ENCODE measurements at places on chromosomes 4 and X.

DNA sequence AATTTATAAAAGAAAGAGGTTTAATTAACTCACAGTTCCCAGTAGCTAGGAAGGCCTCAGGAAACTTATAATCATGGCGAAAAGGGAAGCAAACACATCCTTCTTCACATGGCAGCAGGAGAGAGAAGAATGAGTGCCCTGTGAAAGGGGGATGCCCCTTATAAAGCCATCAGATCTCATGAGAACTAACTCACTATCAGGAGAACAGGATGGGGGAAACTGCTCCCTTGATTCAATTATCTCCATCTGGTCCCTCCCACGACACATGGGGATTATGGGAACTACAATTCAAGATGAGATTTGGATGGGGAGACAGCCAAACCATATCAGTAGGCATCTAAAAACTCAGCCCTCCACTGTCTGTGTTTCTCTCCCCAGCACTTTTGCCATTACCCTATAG, 22.4 kb downstream of the ANK2 start:
- DNase-seq, result no peak

- no peak for DNase-seq
Measured at GRCh38 chr4:176393306-176394013, 73.7 kb downstream of the SPCS3 start.

- no peak for DNase-seq
Measured at GRCh38 chrX:129726307-129727111, 12.3 kb upstream of the XPNPEP2 start.

GRCh38 chr4:1009542-1010394, 1.7 kb upstream of the FGFRL1 start:
- DNase-seq, result no peak

DNA sequence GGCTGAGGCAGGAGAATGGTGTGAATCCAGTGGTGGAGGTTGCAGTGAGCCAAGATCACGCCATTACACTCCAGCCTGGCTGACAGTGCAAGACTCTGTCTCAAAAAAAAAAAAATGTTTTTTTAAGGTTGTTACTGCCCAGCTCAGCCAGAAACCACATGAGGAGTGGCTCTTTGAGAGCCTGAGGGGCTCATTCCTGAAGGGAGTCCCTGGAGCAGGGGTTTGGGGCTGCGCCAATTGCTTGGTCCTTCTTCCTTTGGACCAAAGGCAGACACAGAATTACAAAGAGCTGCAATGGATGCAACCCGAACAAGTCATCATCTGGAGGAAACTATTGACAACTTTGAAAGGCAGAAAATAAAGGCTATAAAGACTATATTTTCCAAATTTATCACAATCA, 60.6 kb upstream of the WWC2 start:
- DNase-seq, result no peak

DNA sequence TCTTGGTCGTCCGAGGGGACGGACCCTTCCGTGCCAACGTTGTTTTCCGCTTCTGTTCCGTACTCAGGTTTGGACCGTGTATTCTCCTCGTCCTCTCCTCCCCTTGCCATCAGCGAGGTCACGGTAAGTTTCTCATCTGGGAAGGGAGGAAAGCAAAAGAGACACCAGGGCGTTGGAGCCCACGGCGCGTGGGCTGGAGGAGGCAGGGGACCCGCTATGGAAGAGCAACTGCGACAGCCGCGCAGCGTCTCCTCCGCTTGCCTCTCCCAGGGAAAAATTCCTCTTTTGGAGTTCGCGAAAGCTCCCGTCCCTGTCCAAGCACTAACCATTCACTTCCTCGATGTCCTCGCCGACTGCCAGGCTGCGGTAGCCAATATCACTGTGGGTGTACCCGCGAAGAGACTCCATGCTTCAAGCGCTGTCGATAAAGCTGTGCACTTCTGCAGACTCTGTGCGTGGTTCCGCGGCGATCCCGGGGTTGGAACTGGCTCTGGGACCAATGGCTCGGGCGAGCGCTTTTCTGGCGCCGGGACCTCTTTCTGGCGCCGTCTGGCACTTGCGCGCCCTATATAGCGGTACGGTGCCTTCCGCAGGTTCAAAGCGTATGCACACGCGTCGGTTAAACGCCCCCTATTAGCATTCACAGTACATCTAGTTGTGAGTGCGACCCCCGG, at the start of gene ESX1:
ESX1 (minus strand) TSS at position 492 of the 674 bp plus-strand sequence; CDS start at position 408, 84 bp downstream.
- no peak for DNase-seq

- DNase-seq, result no peak
Measured at GRCh38 chr4:147734496-147734895, 2.6 kb downstream of the ARHGAP10 start.

DNA sequence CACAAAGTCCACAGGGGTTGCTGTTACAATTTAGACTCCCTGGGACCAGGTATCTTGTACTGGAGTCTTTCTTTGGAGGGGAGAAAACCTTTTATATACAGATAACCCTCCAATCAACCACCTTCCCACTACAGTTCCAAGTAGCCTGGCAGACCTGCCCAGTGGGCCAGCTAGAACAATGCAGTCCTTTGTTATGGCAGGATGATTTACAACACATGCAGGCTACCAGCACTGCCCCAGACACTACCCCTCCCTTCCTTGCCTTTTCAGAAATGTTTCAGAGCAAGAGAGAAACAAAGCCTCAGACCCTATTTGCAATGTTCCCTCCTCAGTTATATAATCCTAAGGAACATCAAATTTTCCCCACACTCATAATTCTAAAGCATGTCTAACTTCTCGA, 11.1 kb downstream of the RASL11B start:
- no peak for DNase-seq

DNA sequence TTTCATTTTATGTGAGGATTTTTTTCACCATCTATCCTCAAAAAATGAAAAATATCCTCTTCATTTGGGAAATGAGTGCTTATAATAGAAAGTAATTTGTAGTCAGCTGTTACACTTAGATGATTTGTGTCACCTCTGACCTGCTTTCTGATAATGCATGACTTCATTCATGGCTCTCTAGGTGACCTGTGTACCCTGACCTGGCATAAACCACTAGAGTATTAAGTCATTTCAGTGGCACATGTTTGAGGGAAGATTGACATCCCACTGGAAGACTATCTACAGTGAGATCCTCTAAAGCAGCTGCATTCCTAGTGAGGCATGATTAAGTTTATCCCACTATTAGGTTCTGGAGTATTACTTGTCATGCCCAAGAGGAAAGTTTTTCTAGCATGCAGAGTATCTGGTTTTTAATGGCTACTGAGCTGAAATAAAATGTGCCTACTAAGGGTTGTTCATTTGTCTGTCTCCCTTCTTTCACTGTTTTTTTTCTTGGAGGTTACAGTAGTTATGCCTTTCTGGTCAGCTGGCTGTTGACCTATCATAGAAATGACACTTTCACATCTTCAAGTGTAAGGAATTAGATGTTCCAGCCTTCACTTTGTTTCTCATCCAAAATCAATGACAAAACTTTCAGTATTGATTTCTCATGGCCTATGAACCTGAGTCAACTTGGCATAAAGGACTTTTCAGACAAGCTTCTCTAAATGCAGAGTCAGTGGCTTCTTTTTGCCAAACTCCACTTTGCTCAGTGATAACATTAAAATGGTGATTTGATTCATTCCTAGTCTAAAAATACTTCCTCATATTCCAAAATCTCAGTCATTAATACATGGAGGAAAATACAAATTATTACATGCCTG, 33.1 kb downstream of the TET2 start:
- DNase-seq, result no peak

- no peak for DNase-seq
Measured at GRCh38 chr4:48175328-48175727, 41.3 kb upstream of the TXK start.

DNA sequence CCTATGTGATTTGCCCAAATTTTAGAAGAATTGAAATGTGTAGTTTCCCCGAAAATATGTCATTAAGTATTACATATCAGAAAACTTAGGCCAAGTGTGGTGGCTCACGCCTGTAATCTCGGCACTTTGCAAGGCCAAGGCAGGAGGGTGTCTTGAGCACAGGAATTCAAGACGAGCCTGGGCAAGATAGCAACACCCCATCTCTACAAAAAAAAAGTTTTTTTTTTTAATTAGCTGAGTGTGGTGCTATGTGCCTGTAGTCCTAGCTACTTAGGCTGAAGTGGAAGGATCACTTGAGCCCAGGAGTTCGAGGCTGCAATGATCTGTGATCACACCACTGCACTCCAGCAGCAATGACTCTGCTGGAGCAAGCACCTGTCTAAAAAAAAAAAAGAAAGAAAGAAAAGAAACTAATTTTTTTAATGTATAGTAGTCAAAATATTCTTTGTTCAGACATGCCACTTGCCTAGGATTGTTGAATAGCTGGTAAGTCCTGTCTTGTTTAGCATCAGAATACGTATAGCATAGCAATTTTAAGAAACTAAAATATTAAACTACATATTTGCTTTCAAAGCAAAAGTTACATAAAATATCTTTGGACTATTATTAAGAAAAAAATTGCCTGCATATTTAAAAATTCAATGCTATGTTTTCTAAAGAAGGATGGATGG, 40.1 kb upstream of the GAB1 start:
- DNase-seq, result no peak

DNA sequence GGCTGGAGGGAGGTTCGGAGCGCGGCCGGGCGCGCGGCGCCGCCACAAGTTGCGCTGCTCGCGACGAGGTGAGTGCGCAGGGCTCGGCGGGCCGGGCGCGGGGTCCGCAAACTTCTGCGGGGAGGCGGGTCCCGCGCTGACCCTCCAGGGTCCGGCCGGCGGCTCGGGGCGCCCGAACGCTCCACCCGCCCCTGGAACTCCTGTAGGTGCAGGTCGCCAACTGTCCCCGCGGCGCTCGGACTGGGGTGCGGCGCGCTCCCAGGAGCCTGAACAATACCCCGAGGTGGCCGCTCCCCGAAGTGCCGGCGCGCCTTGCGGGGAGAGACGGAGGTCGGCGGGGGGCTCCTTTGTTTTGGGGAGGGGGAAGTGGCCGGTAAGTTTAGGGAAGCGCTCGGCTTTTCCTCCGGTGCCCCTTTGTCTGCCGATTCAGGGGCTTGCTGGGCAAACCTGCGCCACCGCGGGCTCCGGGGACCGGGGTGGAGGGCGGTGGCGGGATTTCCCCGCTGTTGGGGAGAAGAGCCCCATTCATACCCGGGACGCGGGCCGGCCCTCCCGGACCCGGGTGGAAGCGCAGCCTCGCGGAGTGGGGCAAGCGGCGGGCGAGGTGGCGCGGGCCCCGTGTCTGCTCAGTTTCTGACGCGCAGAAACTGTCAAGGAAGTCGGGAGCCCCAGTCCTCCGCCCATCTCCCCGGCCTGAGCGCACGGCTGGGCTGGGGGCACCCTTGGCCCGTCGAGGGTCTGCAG, 694 bp downstream of the TBL1X start:
- DNase-seq, result no peak

- no peak for DNase-seq
Measured at GRCh38 chrX:12162420-12162819, 24.1 kb downstream of the FRMPD4 start.

DNA sequence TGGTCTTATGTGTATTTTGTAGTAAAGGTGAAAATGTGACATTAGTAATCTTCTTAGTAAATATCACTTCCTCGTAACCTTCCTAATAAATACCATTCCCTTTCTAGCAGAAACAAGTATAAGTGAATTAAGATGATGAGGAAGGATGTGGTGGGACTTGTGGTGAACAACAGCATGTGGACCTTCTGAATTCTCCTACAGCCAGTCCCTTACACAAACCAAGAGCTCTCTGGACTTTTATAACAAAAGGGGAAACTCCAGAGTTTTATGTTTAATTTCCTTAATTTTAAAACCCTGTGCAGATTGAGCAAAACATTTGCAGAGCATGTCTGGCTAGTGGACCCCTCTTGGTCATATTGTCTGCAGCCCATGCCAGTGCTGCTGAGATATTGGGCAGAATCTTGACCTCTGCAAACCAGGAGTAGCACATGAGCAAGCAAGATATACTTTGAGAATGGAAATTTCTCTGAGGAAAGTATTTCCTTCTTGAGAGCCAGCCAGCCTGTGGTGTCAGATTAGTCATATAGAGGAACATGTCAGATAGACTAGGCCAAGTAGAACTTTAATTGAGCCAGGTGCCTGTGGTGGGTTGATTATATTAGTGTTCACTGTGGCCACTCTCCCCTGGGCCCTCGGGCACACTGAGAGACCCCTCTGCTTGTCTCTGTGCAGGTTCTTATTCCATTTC, 328.2 kb downstream of the DKK2 start:
- DNase-seq, result no peak

- no peak for DNase-seq
Measured at GRCh38 chrX:134603806-134604700, 54.2 kb downstream of the PLAC1 start.

GRCh38 chr4:72770708-72771107, 201.7 kb upstream of the ADAMTS3 start:
- no peak for DNase-seq
